ENCODE measurements at places on chromosomes 11 and 22. TPM values are rescaled to one million over a fixed set of nuclear protein-coding genes. Genes with fewer than 3 reads are reported as not detected.

Gene OR10D3
- total RNA-seq, result not detected

Gene CRYAB
- not detected for total RNA-seq

Gene SORL1
- 117 TPM for total RNA-seq

Gene SLC25A45
- 26.0 TPM for total RNA-seq

Gene NCAM1
- total RNA-seq, result 1.2 TPM

Gene TUBA8
- total RNA-seq, result 1.7 TPM

Gene SMC1B
- 0.44 TPM for total RNA-seq

Gene OR8D4
- total RNA-seq, result not detected

Gene HBG1
- not detected for total RNA-seq

Gene EIF3D
- 201 TPM for total RNA-seq

Gene FAM83F
- 0.27 TPM for total RNA-seq

Gene MS4A6E
- not detected for total RNA-seq

Gene CSRP3
- total RNA-seq, result not detected

Gene FGF4
- not detected for total RNA-seq

Gene SLC35E4
- total RNA-seq, result 5.7 TPM

Gene LRRN4CL
- total RNA-seq, result 0.20 TPM

Gene MAPK8IP2
- total RNA-seq, result 0.17 TPM

Gene IFITM1
- total RNA-seq, result 661 TPM

Gene SEC14L6
- total RNA-seq, result not detected

Gene B3GAT1
- total RNA-seq, result 1.9 TPM

Gene MS4A7
- total RNA-seq, result not detected

Gene CSNK2A3
- total RNA-seq, result 1.1 TPM

Measured in T-helper 1 cell treated with Interleukin-12 subunit alpha and Interleukin-12 subunit beta and Interleukin-4 antibody, amounts not matched to agents 30 ng/mL and 1 ng/mL, for 36 hours (primary cell).